ENCODE measurements at places on chromosomes 2 and 18.

DNA sequence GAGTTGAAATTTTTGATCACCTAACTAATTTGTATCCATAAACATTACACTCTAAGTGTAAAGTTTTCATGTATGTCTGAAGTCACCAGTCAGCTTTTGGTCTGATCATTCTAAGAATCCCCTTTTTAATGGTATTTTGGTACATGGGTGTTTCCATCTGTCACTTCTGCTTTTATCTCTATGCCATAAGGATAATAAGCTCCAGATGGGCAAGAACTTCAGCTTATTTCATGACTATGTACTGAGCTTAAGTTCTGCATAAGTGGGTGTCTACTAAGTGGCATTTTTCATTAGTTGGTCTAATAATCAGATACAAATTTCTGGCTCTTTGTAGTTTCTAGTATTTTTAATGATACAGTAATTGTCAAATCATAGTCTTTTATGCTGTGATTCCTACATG, 20.4 kb downstream of the UBXN4 start:
- DNase-seq = no peak

DNA sequence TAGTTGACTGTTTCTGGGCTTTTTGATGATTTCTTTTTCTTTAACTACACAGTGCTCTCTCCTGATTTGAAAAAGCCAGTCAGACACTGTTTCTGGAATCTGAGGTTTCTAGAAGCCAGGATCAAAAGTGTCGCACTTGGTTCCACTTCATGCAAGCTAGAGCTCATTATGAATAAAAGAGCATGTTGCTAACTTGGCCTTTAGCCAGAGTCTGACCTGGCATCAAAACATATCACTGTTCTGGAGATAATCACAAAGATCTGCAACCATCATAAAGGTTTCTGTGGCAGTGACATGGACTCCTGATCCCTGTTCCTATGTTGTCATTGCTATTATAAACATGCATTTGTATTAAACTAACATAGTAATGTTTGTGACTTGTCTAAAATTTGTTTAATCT, 76.1 kb upstream of the MAPRE2 start:
- DNase-seq = no peak

DNA sequence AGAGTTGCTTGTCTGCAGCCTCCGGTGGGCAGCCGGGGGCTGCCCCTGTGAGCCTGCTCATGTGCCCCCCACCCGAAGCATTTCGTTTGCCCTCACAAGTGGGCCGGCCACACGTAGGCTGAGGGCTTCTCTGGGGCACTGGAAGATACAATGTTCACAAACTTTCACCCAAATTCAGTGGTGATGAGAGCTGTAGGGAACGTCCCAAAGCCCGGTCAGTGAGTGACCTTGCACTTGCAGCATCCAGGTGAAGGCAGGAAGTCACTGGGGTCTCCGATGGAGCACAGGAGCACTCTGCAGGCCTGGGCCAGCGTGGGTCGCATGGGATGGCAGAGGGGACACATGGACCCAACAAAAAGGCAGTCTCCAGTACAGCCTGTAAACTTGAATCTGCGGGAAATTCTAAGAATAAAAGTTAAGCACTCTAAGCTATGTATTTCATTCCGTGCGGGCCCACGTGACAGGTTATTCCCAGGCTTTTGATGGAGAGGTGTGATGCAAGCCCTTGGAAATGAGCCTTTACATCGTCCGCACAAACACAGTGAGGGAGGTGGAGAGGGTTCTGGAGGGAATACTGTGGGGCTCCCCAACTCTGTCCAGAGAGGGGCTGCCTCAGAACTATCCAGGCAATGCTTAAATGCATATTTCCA, 42.5 kb downstream of the CNGA3 start:
- no peak for DNase-seq

GRCh38 chr18:63233334-63233733, 86.2 kb downstream of the BCL2 start:
- no peak for DNase-seq

GRCh38 chr2:22253171-22253570, 1129.4 kb downstream of the TDRD15 start:
- no peak for DNase-seq

- no peak for DNase-seq
Measured at GRCh38 chr2:20421336-20421987, 25.4 kb upstream of the RHOB start.

DNA sequence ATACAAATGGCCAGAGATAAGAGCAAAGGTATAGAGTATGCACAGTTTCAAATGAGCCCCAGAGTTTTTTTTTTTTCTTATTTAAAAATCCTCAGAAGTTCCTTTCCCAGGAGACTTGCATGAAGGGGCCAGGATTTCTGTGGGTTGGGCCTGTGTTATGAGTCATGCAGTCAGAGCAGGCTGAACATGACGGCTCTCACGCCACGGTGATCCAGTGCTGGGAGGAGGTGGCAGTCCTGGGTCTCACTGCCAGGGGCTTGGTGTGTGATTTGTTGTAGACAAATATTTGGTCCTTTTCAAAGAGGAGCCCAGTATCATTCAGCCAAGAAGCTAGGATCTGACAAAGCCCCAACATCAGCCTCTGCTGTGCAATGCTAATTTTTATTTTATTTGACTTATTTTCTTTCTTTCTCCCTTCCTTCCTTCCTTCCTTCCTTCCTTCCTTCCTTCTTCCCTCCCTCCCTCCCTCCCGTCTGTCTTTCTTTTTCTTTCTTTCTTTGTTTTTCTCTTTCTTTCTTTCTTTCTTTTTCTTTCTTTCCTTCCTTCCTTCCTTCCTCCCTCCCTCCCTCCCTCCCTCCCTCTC, 10.4 kb upstream of the KCNE4 start:
- DNase-seq = no peak

DNA sequence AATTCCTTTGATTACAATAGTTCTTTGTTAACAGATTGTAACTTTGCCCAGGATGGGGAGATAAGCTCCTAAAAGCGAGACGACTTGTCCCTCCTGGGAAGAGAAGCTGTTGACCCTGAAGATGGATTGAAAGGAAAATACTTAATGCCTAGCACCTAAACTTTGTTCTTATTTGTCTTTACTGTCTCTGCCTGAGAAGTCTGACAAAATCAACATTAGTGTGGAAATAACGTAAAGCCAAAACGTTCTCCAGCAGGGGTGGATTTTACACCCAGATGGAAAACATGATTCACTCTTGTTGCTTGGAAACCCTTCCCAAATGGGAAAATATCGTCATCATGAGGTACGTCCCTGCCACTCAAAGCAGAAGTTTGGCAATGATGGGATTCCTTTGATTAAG, 450.1 kb downstream of the SLC4A3 start:
- no peak for DNase-seq

GRCh38 chr2:238139196-238140039, 950 bp downstream of the KLHL30 start:
- peak; percentile 67 for DNase-seq

DNA sequence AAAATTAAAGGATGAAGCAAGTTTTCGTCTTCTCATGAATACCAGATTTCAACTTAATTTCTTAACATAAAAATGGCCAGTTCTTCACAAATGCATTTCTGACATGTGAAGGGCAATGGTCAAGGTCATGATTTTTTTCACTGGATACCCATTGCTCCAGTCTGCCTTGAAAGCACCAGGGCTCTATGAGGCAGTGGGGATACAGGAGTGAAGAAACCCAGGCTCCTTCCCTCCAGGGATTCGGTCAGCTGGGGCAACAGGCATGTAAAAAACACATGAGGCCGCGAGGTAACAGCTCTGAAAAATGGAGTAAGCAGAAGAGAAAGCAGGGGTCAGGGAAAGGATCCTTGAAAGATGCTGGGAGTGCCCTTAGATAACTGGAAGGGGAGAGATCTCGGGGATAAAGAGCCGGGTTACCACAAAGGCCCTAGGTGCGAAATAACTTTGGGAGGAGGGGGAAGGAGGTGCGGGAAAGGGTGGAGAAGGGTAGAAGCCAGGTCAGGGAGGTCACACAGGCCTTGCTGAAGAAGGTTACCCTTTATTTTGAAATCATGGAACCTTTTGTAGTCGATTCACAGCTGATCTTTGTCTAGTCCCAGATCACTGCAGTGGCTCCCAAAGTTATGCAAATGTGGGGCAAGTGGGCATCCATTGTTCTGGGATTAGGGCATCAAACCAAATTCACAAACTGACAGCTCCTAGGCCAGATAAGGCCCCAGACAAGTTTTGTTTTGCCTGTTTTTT, 5.2 kb upstream of the SPRED2 start:
- DNase-seq = no peak

GRCh38 chr2:66496670-66497420, 61.9 kb downstream of the MEIS1 start:
- no peak for DNase-seq

DNA sequence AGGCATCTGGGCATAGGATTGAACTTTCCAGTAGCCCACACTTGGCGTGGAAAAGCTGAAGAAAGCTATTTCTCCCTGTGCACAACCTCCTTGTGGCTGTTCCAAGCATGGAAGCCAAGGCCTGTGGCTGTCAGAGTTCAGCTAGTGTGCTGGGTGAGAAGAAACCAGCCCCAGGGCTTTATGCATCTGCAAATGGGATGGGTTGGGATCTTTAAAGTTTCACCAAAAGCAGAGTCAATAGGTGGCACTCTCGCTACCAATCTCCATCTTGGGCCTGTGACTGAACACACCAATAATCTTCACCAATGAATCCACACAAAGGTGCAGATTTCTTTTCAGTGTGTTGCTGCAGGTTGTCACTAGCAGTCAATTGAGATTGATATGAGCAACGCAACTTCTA, 542.8 kb downstream of the NRXN1 start:
- DNase-seq = no peak

- DNase-seq = no peak
Measured at GRCh38 chr2:16171425-16171920, 231.1 kb downstream of the MYCN start.

- DNase-seq = peak; percentile 73
Measured at GRCh38 chr2:72893594-72894319, 6.5 kb downstream of the SPR start.

DNA sequence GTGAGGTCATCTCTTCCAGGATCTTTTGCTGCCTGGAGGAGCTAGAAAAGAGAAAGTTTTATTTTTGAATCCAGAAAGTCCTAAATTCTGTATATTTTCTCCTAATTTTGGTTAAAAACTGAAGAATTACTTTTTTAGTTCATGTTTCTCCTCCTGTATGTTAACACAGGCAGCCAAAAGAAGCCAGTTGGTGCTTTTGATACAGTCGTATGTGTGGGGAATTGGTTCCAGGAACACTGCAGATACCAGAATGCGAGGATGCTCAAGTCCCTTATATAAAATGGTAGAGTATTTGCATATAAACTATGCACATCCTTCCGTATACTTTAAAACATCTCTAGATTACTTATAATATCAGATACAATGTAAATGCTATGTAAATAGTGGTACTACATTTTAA, 22.6 kb upstream of the ADAM23 start:
- no peak for DNase-seq

DNA sequence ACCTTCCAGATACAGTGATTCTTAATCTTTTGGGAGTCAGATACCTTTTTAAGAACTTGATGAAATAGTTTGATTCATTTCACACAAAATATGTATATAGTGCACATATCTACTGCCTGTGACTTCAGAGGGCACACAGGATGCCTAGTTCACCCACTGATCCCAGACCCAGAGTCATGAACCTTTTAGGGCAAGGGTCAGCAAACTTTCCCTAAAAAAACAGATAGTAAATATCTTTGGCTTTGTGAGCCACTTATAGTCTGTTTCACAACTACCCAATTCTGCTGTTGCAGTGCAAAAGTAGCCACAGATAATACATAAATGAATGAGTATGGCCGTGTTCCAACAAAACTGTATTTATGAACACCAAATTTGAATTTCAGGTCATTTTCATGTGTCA, 124.9 kb downstream of the ANKRD44 start:
- DNase-seq = no peak

Measured in GM13977 (cell line).